Stimulated activated CD4-positive, alpha-beta T cell treated with anti-CD3 and anti-CD28 coated beads, TNF-alpha, amount 100 ng/mL, for 4 hours (primary cell): ENCODE measurements at places on chromosomes 2 and 18.

- DNase-seq, result no peak
Measured at GRCh38 chr2:239256350-239256743, 144.5 kb downstream of the HDAC4 start.

DNA sequence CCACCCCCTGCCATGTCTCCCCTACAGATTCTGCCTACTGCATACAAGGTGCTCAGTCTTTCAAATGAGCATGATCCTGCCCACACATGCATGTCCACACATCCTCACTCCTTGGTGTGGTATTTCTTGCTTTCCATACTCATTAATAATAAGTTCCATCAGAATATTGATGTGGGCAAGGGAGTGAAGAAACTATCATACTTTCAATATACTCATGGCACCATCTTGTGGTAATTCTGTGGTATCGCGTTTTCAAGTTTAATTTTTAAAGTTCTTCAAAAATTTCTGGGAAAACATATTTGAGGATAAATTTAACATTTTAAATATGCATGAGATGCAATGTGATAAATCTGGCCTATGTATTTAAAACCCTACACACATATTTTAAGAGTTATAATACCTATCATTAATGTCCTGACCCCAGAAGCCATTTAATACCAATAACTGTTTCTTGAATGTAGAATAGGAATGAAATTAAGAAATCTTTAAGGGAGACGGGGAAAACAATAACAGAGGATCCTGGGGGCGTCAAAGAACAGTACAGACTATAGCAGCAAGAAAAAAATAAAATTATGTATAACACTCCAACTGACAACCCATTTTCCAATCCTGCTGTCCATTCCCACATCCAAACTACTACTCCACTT lies 110.1 kb downstream of the ZNF385B start:
- no peak for DNase-seq

DNA sequence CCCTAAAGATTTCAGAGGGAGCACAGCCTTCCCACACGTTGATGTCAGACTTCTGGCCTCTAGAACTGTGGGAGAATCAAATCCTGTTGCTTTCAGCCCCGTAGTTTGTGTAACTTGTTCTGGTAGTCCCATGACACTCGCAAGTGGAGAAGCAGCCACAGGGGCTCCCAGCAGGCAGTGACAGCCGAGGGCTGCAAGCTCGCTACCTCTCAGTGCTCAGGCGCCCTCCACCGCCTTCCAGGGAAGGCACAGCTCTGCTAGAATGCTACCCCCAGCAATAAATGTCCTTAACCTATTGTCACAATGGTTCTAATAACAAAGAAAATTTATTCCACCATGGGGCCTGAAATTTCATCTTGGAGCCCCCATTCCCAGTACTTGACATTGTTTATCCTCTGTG lies 143.1 kb upstream of the ZNF236 start:
- no peak for DNase-seq

DNA sequence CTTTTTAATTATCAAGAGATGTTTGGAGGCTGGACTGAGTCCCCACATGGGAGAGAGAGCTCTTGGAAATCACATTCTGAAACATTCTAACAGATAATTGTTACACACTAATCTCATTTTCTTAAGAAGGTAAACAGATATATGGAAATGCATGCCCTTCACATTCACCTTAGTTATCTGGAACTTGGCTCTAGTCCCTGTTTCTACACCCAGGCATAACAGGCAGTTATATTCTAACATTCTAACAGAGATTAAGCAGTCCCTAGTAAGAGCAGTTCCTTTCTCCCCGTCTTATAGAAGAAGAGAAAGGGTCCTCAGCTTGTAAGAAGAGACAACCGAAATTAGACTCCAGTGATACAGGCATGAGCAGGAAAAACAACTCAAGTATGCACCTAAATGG lies 385.4 kb downstream of the SOX11 start:
- DNase-seq, result no peak

DNA sequence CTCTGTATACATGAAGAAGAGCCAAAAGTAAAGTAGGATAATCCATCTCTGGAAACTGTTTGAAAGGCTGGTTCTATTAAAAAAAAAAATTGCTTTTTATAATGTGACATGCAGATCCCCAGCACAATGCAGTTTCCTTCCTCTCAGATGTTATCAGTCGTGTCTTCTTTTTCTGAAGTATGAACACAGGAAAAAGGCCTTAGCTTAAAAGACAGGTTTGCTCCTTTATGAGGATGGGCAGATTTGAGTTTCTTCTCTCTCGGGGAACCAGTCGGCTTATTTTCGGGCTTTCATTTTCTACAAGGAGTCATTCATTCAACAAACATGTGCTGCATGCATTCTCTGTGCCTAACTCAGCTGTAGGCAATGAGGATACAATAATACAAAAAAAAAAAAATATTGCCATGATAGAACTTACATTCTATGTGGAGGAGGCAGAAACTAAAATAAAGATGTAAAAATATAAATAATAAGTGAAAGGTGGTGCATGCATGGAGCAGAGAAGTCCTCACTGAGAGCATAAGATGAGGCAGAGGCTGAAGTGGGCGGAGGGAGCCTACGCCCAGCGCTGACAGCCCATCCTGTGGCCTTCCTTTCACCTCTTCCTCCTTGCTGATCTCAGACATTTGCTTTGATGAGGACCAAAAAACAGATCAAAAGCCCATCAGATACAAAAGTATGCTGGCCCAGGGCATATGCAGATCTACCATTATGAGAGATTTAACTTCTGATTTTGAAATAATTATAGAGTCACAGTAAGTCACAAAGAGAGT lies at the start of gene CD226:
Gene CD226 (minus strand): TSS at position 513 of the 773 bp plus-strand sequence. CDS start 467 bp downstream, at position 46.
- no peak for DNase-seq

- peak; percentile 7 for DNase-seq
Measured at GRCh38 chr2:17752892-17753802, 463 bp downstream of the SMC6 start.

GRCh38 chr2:222703886-222704285 lies 32.4 kb downstream of the MOGAT1 start:
- DNase-seq, result no peak

DNA sequence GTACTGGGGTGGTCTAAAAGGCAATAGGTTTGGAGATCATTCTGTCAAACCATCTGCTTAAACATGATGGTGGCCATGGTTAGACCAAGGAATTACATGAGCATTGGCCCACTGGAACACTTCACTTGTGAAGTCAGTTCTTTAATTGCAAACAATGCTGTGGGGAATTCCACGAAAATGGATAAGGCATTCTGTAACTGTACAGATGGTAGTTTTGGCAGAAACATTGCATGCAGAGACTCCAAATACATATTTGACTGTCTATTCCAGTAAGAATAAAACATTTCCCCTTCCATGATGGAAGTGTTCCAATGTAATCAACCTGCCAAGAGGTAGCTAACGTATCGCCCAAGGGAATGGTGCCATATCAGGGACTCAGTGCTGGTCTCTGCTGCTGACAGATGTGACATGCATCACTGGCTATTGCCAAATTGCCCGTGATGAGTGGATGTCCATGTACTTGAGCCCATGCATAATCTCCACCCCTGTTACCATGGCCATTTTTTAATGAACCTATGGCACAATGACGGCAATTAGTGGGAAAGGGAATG lies 417.9 kb downstream of the CDH7 start:
- DNase-seq, result no peak

GRCh38 chr2:216001216-216002100 lies 11.9 kb downstream of the MREG start:
- no peak for DNase-seq

DNA sequence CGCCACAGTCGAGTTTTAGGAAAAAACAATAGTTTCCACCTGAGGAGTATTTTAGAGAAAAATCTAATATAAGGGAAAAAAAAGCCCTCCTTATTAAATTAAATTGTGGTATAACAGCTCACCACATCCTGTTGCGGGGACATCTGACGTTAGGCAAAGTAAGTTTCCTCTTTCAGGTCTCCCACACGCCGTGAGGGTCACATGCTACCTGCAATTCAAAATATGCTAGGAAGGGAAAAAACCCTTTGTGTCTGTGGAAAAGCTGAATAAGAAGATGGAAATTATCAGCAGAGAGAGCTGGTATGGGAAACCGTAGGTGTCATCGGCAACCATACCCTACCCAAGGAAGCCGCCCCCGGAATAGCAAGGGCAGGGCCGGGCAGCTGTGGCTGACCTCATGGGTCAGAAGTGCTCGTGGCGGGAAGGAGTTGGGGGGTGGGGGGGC lies 128.0 kb downstream of the NFATC1 start:
- DNase-seq, result peak; percentile 73

DNA sequence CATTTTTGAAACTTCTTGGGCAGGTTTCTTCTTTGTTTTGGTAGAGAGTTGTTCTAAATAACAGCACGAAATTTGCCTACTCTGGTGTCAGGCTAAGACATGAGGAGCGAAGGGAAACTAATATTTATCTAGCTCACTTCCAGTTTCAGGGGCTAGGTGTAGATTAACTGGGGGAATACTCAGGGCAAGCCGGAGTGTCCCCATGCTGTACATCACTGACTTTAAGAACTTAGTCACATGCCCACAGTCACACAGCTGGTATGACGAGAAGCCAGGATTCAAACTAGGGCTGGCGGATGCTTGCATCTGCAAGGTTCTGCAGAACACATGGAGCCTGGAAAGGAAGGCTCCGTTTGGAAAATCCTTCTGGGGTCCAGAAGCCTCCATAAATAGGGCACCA lies 133.3 kb downstream of the ALPK2 start:
- DNase-seq, result no peak

GRCh38 chr2:151975460-151976414 lies 123.1 kb downstream of the CACNB4 start:
- no peak for DNase-seq

GRCh38 chr2:233503947-233504637 lies 62.5 kb downstream of the USP40 start:
- no peak for DNase-seq

GRCh38 chr2:14706201-14706600 lies 73.7 kb downstream of the LRATD1 start:
- DNase-seq, result no peak

- DNase-seq, result no peak
Measured at GRCh38 chr2:26763019-26763418, 1.1 kb upstream of the SLC35F6 start.

- DNase-seq, result no peak
Measured at GRCh38 chr2:40270372-40270771, 181.5 kb downstream of the SLC8A1 start.

- DNase-seq, result no peak
Measured at GRCh38 chr2:127650785-127651380, 4.9 kb downstream of the GPR17 start.

- peak; percentile 2 for DNase-seq
Measured at GRCh38 chr18:67217551-67218166, 298.9 kb downstream of the DSEL start.

GRCh38 chr18:59268127-59268720 lies 5.0 kb downstream of the RAX start:
- no peak for DNase-seq

DNA sequence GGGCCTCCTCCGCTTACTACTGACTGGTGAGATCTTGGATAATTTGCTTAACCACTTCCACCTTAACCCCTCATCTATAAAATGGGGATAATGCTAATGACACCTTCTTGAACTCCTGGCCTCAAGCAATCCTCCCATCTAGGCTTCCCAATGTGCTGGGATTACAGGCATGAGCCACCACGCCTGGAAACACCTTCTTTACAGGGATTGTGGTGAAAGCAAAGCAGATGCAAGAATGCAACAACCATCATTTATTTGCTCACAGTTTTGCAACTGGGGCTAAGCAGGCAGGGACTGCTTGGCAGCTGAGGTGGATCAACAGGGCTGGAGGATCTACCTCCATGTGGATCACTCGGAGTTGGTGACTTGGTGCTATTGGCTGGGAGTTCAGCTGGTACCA lies 76.2 kb upstream of the ZNF532 start:
- DNase-seq, result no peak

DNA sequence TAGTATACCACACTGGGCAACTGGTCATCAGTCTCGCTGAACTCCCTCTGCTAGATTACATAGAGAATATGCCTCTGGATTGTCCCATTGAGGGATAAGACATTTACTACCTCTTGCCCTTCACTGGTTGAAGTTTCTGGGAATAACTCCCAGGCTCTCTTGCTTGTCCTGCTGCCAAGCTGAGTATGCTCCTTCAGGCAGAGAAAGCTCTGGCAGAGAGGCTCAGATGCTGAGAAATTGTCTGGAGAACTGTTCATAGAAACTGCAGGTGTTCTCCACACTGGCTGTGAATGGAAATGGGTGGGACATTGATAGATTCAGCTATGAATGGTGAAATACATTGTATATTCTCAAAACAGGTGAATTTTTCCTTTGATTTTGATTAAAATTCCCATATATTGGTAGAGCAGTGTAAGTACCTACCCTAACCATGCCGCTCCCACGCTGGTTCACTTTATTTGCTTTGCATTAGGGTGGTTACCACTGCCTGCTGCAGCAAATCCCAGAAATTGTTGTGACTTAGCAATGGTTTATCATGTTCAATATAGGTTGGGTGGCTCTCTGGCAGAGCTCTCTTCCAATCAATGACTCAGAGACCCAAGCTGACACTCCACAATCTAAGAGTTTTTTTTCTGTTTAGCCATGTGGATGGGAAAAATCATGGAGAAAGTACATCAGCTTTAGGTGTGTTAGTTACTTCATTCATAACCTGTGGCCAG lies 36.7 kb downstream of the FAM117B start:
- no peak for DNase-seq

GRCh38 chr2:40072442-40073232 lies 293.6 kb upstream of the THUMPD2 start:
- DNase-seq, result no peak

GRCh38 chr2:59449274-59449673 lies 1104.2 kb downstream of the BCL11A start:
- no peak for DNase-seq
